ENCODE measurements at places on chromosomes 6 and 20.

DNA sequence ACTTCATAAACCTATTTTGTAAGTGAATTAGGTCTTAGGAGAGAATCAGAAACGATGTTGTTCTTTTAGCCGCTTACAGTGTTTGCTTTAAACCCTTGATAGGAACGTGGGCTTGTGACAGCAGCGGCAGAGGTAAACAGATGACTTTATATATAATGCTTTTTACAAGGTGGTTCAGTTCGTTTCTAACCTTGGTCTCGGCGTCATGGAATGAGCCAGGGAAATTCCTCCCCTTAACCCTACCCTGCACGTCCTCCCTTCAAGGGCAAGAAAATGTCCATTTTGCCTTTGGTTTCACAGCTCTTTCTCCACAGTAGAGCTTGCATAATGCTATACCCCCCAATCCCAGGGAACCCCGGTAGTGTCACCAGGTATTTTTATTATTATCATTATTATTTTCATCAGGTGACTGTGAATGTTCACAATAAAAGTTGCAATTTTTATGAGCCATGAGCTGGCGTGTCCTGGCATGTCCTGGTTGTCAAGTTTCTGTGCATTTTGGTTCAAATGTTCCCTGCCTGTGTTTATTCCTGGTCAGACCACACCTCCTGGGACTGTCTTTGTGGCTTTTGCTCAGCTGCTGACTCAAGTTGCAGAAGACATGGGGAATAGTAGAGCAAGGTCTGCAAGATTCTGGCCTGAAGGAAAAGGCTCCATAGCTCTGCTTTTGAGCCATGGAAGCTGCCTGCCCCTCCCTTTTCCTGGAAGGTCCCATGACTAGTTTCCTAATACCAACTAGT lies 112.8 kb upstream of the BMP2 start:
- DNase-seq = no peak

GRCh38 chr20:34586488-34587163 lies 28.1 kb downstream of the MAP1LC3A start:
- DNase-seq = no peak

DNA sequence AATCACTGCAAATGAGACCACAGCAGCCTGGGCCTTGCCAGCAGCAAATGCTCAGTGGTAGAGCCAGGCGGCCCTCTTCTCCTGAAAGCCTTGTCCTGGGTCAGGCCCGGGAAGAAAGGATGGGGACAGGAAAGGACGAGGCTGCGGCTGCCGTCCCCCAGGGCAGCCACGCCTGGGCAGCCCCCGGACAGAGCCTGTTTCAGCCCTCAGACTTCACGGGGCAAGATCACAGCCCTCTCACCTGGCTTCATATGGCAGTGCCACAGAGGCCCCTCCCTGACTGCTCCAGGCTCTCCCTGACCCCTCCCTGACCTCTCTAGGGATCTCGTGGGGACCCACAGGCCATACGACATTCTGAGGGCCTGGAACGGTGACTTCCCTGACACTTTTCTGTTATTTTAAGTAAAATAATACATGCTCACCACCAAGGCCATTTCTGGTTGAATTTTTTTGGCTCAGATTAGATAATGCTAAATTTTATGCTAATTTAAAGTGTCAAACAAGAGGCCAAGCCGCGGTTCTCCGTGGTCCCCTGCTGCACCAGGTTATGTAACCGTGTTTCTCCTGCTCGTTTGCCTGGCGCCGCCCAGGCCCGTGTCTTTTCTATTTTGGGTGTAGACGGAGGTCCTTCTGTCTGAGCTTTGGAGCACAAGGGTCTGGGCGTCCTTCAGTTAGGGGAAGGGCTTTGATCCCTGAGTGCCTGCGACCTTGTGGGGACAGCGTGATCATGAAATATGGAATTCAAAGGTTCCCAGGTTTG lies 59.9 kb upstream of the BHLHE23 start:
- no peak for DNase-seq

DNA sequence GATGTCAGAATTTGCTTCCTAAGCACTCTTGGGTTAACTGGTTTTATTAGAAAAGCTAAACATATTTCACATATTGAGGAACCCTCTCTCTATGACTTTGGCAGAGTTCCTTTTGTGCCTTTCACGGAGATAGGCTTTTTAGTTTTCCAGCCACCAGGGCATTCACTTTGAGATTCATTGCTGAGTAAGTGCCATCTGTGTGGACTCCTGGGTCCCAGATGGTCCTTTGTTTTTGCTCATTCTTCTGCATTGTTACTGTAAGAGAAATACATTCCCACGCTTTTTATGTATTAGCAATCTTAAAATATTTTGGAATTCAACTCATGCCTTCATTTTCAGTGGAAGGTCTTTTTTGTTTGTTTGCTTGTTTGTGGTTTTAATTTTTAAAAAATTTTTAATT lies 76.3 kb upstream of the PHACTR2 start:
- DNase-seq = no peak

DNA sequence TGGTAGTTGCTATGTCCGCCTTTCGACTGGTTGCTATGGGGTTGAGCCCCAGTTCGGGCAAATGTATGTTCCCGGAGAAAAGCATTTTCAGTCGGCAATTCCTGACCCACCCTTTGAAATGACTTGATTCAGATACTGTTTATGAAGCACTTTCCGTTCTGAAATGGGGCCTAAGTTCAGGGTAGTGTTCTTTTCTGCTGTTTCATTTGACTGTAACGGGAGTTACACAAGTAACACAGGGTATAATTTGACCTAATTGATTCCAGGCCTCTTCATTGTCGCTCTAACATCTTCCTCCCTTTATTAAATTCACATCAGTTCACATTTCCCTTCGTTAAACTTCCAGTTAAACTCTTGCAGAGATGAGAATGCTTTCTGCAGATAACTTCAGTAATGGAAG lies 85.5 kb downstream of the BMP6 start:
- DNase-seq = no peak

DNA sequence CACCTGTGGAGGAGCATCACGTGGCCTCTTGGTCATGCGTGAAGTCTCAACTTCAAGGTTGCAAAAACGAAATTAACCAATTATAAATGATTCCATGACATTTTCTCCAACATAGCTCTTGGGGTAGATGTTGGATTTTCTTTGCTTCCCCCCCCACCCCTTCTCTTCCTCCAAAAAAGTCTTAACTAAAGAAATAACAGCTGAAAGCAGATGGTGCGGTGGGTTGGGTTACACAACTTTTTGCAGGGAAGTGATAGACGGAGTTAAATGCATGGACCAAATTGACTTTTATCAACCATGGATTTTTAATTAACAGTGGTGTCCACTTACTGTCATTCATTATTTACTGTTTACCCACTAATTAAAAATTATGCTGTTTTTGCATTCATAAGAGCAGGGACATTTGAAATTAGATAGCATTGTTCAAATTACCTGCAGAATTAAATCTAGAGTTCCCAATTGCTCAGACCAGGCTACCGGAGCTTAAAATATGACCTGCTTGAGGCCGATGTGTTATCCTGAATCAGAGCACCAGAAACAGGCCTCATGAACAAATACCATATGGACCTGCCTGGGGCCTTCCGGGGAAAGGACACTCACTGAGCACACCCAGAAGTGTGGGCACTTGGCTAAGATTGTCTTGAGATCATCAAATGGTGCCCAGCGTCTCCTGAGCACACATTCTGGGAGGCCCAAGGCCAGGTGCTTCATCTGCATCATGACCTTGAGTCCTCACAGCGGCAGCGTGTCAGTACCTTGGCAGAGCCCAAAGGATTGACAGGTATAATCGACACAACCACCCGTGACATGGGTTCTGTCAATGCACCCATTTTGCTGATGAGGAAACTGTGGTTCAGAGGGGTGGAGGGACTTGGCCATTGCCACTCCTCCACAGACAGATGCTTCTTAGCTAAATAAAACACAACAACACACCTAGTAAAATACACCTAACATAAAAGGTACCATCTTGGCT lies 41.5 kb downstream of the APCDD1L start:
- DNase-seq = no peak

- DNase-seq = no peak
Measured at GRCh38 chr20:34547844-34548613, 10.5 kb upstream of the MAP1LC3A start.

GRCh38 chr20:57968120-57968519 lies 258.3 kb upstream of the PMEPA1 start:
- no peak for DNase-seq

DNA sequence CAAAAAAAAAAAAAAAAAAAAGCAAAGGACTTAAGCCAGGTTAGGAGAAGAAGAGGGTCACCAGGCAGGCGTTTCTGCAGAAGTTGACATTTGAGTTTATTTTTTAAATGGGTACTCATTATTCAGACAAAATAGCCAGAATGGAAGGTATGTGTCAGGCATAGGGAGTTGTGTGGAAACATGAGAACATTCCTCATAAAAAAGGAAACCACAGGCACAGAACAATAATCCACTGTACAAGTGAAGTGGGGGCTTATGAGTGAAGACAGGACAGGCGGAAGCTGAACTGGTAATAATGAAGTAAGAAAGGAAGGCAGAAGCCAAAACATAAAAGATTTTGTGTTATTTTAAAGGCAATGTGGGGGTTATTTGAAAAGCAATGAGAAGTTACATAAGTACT lies 104.6 kb downstream of the EPB41L2 start:
- DNase-seq = no peak

DNA sequence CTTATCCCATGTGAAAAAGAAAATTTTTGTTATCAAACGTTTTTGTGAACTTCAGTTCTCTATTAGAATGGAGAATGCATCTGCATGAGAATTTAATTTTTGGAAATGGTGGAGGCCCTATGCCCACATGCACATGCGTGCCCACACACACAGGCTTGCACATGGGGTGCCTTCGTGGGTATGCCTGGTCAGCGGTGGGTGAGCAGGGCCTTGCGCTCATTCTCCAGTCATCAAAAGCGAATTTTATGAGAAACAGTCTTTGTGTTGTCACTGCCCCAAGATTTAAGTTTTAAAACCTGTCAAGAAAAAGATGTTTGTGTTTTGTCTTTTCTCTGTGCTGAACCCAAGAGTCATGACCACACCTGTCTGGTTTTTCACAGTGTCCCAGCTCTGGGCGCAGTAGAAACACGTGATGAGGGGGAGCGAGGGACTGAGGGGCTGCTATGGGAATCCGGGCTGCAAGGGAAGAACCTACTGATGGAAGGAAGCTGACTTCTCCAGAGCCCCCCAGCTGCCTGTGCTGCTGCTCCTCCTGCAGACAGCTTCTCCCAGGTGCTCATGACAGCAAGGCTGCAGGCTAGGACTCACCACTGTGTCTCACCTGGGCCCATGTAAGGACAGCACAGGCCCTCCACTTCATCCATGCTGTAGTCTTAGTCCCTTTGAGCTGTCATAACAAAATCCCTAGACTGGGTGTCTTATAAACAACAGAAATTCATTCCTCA lies 153.6 kb downstream of the SYCP2 start:
- no peak for DNase-seq

DNA sequence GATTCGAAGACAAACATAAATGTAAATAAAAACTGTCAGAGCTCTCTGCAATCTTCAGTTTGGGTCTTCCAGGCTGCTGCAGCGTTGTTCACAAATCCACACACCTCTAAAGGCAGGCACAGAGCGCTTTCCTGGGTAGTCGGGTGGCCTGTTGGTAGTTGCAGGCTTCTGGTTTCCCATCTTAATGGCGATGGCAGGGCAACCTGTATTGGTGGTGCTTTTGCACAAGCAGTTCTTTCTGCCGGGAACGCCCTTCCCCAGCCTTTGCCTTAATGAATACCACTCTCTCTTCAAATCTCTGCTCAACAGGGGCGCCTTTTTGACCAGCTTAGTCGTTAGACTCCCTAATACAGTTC lies 723 bp upstream of the IFT52 start:
- DNase-seq = no peak

DNA sequence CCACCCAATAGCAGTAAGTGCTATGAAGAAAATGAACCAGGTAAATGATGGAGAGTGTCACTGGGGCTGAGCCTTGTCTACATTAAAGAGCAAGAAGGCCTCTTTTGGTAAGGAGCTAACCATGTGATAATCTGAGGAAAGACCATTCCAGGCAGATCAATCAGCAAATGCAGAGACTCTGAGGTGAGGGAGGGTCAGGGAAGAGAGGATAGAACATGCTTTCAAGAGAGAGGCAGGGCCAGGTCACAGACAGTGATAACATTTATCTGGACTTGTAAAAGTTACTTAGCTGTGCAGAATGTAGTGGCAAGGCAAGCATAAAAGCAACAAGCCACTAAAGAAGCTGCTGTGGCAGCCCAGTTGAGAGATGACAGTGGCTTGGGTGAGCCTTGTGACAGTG lies 197.3 kb downstream of the TASP1 start:
- DNase-seq = no peak

- DNase-seq = no peak
Measured at GRCh38 chr6:54192993-54193392, 81.8 kb downstream of the MLIP start.

Measured in stimulated activated CD4-positive, alpha-beta T cell treated with anti-CD3 and anti-CD28 coated beads, Interleukin-15, amount 100 ng/mL, for 1 hour (primary cell).